Naive thymus-derived CD4-positive, alpha-beta T cell (primary cell): ENCODE measurements at places on chromosomes 3 and 15. TPM values are rescaled to one million over a fixed set of nuclear protein-coding genes. Genes with fewer than 3 reads are reported as not detected.

GRCh38 chr15:70063261-70063925, 34.3 kb downstream of the TLE3 start:
- no peaks in the 10 kb centered on the region for H3K4me1 ChIP-seq
- H3K27ac ChIP-seq, result no peak overlapping the region
- no peak for DNase-seq
- H3K4me3 ChIP-seq, result no peak overlapping the region
- no peaks in the 10 kb centered on the region for H3K27me3 ChIP-seq

GRCh38 chr3:52277071-52277964, 1.1 kb downstream of the WDR82 start:
- H3K4me1 ChIP-seq, result peaks cover 39% of the 10 kb centered on the region
- peak overlapping the region; percentile 96 for H3K27ac ChIP-seq
- H3K36me3 ChIP-seq, result no peaks in the 10 kb centered on the region
- no peaks in the 10 kb centered on the region for H3K27me3 ChIP-seq
- peak; percentile 67 for DNase-seq
- H3K4me3 ChIP-seq, result peak overlapping the region; percentile 92

GRCh38 chr15:99124641-99125040, 19.8 kb downstream of the SYNM start:
- H3K4me1 ChIP-seq, result no peaks in the 10 kb centered on the region
- H3K4me3 ChIP-seq, result no peak overlapping the region
- no peak overlapping the region for H3K27ac ChIP-seq
- no peaks in the 10 kb centered on the region for H3K36me3 ChIP-seq

DNA sequence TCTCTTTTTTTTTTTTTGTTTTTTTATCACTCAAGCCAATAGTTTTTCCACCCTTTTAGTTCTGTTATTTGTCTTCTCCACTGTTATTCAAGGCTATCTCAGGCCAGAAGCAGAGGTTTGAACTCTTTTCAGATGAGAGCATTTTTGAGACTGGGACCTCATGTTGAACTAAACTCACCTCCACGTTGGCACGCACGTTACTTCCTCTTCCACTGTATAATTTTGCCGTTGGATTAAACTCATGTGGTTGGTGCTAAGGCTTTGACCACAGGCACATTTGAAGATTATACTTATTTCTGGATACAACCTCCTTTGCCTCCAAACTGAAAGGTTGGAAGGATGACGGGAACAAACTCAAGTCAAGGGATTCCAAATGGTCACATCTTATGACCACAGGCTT, 501.3 kb upstream of the TPRG1 start:
- H3K36me3 ChIP-seq, result no peaks in the 10 kb centered on the region
- H3K4me3 ChIP-seq, result no peak overlapping the region
- H3K4me1 ChIP-seq, result no peaks in the 10 kb centered on the region
- no peaks in the 10 kb centered on the region for H3K27me3 ChIP-seq

GRCh38 chr3:29594261-29594660, 313.4 kb downstream of the RBMS3 start:
- H3K4me1 ChIP-seq, result no peaks in the 10 kb centered on the region
- H3K27me3 ChIP-seq, result no peaks in the 10 kb centered on the region
- no peak overlapping the region for H3K27ac ChIP-seq
- H3K4me3 ChIP-seq, result no peak overlapping the region
- no peak for DNase-seq

ITGA11 gene
- 0.22 TPM for total RNA-seq

CHRNA7 gene
- not detected in 2 replicates for total RNA-seq

UBA7 gene
- 300 TPM for total RNA-seq

CXCR6 gene
- total RNA-seq, result 0.19 TPM

QTRT2 gene
- total RNA-seq, result 29.9 TPM

SELENOS gene
- total RNA-seq, result 34.7 TPM
